HFFc6 (cell line): ENCODE measurements at places on chromosomes 2 and 18. TPM values are rescaled to one million over a fixed set of nuclear protein-coding genes. Genes with fewer than 3 reads are reported as not detected.

- DNase-seq = no peak
Measured at GRCh38 chr2:61978522-61978921, 73.0 kb downstream of the COMMD1 start.

DNA sequence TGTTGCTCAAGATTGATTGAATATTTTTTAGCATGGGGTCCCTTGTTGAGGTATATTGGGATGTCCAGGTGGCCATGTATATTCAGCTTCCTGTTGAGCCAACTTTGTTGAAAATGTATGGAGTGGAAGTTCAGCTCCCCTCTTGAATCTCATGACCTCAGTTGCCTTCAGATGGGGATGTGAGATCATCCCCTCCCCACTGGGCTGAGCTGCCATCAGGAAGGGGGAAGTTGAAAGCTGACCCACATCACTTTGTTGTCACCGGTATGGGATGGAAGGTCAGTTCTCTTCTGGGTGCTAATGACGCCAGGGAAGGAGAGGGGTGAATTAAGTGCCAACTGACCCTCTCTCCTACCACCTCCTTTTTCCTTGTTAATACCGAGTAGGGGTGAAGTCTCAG, 33.9 kb downstream of the ACOXL start:
- no peak for DNase-seq

DNA sequence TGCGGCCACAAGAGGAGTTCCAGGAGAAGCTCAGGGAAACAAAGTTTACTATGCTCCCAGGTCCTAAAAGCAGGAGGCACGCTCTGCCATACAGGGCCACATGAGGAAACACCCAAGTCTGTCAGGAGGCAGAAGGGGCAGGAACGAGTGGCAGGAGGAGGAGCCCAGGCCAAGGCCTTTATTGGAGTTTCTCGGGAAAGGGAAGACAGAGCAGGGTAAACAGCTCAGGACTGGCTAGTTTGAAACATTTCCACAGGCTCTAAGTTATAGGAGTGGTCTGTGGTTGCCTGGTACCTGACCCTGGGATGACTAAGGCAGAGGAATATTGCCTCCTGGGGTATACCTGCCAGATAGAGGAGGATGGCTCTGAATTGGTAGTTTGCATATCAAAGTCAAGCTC, 3.7 kb upstream of the ZNF638 start:
- no peak for DNase-seq

DNA sequence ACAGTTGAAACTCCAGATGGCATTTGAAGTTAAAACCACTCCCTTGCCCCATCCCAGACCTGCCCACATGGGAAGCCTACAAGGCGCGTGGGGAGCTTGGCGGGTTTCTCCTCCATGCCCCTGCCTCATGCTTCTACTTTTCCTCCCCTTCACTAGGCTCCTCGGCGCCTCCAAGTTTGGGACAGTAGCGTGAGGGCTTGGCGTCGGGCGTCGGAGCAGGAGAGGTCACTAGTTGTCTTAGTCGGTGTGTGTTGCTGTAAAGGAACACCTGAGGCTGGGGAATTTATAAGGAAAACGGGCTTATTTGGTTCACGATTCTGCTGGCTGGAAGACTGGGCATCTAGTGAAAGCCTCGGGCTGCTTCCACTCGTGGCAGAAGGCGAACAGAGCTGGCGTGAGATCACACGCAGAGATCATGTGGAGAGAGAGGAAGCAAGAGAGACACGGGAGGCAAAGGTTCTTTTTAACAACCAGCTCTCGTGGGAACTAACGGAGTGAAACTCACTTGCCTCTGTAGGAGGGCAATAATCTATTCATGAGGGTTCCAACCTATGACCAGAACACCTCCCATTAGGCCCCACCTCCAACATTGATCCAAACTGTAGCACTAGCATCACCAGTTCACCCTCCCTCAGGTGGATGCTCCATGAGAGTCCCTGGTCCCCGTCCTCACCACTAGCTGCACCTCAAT, 25.3 kb downstream of the ITM2C start:
- DNase-seq = no peak

DNA sequence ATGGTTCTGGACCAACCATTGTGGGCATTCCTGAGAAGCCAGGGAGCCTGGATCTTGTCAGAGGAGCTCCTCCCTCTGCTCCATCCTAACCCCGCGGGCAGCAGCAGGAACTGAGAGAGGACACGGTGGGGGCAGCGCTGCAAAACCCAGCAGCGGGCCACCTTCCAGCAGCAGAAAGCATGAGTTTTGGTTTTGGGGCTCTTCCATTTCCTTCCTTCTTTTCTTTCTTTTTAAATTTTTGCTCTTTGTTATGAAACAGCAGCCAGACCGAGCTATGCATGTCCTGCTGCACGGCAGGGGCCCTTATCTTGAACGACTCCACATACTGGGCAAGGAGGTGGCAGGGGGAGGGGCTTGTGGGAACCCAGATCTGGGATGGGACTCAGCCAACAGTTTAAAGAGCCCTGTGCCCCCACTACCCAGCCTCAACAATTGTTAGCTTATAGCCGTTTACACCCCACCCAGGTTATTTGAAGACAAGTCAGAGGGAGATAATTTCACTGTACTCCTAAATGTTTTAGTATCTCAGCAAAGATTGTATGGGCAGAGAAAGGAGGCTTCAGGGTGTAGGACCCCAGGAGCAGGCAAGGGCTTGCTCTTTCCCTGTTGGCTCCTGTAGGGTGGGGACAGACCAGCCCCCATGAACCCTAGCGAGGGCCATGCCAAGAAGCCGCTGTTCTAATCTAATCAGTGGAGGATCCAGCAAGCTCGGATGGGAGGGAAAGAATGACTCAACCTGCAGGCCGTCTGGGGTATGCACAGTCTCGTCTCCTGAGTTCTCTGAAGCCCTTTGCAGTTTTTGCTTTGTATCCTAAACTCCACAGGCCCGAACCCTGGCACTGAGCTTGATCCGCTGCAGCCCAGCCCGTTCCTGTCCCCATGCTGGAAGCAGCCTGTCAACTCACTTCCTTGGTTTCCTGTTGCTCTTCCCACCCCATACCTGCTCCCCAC, 75.3 kb downstream of the LRRFIP1 start:
- DNase-seq = peak; percentile 48

- DNase-seq = no peak
Measured at GRCh38 chr2:226474131-226474530, 325.5 kb downstream of the IRS1 start.

GRCh38 chr18:63229971-63230370, 89.6 kb downstream of the BCL2 start:
- DNase-seq = no peak

DNA sequence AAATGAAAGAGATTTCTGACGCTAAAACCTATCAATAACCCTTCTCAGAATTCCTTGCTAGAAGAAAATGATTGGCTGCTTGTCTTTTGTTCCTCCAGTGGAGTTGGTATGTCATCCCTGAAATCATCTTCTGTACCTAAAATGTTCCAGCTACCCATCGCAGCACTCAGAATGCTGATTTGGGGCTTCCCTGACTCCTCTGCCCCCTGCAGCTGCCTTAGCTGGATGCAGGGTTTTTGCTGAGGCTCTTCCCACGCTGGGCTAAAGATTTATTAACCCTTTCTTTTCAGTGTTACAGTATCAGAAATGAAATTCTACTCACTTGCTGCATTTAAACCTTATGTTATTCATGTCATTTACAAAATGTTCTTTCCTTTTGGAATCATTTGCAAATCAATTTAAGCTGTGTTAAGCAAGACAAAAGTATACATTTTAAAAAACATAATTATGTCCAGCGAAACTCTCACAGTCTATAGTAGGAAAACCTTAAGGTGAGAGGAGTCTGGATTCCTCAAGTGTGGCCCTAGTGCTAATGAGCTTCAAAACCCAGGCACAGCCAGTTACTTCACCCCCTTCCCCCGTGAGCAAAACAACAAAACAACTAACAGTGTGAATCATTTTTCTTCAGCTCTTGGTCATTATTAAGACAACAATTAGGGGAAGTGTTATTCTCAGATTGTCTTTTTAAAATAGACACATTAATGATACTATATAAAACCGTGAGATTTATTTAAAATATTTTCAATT, 32.8 kb downstream of the PKP4 start:
- DNase-seq = no peak

DNA sequence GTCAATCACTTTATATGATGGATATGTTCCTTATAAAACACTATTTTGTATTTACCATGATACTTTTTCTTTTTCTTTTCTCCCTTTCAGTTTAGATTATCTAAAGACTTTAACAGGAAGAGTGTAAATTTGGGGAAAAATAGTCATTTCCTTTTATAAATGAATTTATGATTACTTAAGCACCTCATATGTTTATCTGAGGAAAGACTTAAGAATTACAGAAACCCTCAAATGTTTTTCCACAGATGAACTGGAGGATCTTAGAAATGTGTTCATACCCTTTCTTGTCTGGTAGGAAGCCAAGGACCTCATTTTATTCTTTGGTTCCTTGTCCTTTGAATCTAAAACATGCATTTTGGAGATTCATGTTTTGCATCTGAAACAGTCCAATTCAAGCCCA, 36.7 kb downstream of the MAPRE2 start:
- DNase-seq = no peak

DNA sequence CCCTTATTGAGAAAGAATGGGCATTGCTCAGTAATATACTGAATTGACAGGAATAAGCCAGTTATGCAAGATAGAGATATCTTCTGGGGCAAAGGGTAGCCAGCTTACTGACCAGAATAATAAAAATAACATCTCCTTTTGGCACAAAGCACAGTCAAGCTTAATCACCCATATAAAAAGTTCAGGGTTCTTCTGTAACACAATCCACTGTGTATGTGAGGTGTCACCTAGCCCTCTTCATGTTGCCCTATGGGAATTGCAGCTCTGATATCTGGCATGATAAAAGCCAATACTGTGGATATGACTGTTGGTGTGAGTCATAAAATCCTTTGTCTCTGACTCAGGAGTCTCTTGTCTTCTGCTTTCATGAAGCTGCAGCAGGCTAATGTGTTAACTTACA, 90.8 kb downstream of the DSEL start:
- peak; percentile 99 for DNase-seq

DNA sequence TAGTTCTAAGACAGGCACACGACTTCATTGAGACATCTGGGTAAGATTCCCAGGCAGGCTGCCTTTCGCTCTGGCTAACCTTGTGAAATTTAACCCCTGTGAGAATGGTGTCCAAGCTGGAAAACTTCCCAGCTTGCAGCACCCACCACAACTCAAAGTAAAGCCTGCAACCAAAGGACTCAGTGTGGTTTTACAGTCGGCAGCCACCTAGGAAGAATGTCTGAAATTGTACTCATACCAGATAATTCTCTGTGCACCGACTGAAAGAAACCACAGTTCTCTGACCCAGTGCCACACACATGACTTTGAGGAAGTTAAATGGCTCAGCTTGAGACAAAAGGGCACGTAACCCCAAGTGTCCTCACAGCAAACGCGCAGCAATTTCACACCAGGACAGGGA, 125.7 kb downstream of the RBMS1 start:
- peak; percentile 92 for DNase-seq

DNA sequence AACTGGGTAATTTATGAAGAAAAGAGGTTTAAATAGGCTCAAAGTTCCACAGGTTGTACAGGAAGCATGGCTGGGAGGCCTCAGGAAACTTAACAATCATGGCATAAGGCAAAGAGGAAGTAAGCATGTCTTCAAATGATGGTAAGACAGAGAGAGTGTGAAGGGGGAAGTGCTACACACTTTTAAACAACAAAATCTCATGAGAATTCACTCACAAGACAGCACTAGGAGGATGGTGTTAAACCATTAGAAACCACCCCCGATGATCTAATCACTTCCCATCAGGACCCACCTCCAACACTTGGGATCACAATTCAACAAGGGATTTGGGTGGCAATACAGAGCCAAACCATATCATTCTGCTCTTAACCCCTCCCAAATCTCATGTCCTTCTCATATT, 34.9 kb downstream of the CFAP210 start:
- no peak for DNase-seq

- no peak for DNase-seq
Measured at GRCh38 chr18:32468147-32468845, 2.4 kb downstream of the GAREM1 start.

DNA sequence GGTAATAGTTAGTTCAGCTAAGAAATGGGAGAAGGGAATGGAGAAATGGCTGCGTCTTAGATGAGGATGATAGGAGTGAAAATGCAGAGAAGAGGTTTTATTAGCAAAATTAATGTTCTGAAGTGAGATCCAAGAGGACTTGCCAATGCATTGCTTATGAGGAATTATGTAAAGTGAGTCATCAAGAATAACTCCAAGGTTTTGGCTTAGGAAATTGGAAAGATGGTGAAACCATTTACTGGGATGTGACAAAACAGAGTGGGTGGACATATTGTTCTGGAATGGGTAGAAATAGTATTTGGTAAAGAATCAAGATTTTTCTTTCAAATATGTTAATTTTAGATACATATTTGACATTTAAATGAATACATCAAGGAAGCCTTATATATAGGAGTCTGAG, 306.6 kb upstream of the CYRIA start:
- DNase-seq = no peak

- DNase-seq = no peak
Measured at GRCh38 chr2:99959261-99960014, 183.0 kb downstream of the AFF3 start.

DNA sequence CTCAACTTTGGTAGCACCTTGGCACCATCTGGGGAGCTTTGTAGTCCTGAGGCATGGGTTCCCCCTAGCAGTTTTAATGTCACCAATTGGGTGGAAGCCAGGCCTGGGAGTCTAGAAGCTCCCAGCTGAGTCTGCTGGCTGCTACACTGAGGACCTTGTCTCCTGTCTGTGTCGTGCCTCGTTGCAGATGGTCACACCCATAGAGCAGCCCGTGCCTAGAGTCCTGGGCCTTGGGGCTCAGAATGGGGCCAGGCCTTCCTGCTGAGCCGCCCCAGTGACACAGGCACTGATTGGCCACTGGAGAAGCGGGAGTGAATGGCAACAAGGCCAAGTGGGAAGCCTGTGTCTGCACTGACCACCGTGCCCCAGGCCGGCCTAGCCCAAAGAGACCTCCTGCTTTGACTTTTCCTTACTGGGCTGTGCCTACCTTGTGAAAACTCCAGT, 113.2 kb downstream of the SH3RF3 start:
- DNase-seq = no peak

DNA sequence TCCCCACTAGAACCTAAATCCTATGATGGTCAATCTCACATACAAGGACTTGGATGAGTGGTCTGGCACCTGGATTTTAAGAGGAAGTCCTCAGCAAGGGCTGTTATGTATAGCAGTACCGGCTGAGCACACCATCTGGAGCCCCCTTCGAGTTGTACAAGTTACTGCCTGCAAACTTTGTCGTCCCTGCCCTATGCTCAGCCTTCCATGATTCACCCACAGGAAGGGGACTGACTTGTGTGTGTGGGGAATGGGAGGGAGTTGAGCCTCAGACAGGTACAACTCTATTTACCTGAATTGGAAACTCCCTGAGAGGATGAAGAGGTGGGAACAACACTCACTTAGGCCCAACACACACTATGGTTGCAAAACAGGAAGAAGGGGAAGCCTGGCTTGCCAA, 186.6 kb downstream of the MYO5B start:
- no peak for DNase-seq

Gene SESTD1
- 19.2 to 26.6 TPM (median 21.2 TPM) in 3 replicates for total RNA-seq

Gene SRD5A2
- not detected in 3 replicates for total RNA-seq

Gene VIL1
- not detected in 3 replicates for total RNA-seq

Gene SMAD2
- 104 to 108 TPM (median 104 TPM) in 3 replicates for total RNA-seq

Gene IL37
- total RNA-seq = not detected in 2 replicates

Gene CDKL4
- total RNA-seq = 0.18 to 0.93 TPM (median 0.37 TPM) in 3 replicates

Gene ALK
- total RNA-seq = not detected in 3 replicates

Gene TMEM17
- 3.1 to 4.5 TPM (median 3.5 TPM) in 3 replicates for total RNA-seq

Gene APOB
- not detected in 3 replicates for total RNA-seq

Gene ADD2
- total RNA-seq = not detected in 3 replicates

Gene TMEM178A
- 0.27 to 0.69 TPM in 2 of 3 replicates, not detected in the other for total RNA-seq
